ENCODE measurements at places on chromosomes 4 and X. TPM values are rescaled to one million over a fixed set of nuclear protein-coding genes. Genes with fewer than 3 reads are reported as not detected.

DNA sequence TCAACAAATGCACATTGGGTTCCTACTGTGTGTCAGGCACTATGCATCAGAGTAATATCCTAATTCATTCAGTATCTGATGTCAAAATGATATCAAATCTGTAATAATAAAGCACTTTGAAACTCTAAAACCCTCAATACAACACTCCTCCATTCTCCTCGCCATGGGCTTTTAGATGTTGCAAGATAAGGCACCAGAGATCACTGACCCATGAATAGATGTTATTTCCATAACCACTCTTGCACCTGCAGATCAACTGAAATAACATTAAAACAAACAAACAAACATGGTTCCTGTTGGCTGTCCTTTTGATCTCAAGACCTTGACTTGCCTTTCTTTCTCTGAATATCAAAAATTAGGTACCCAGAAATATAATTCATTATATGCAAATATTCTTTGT lies 100.2 kb downstream of the MAB21L2 start:
- no peak for DNase-seq
- no peaks in the 10 kb centered on the region for H3K27me3 ChIP-seq
- H3K4me1 ChIP-seq, result no peaks in the 10 kb centered on the region
- H3K36me3 ChIP-seq, result no peaks in the 10 kb centered on the region
- H3K27ac ChIP-seq, result no peak overlapping the region
- no peak overlapping the region for H3K4me3 ChIP-seq

DNA sequence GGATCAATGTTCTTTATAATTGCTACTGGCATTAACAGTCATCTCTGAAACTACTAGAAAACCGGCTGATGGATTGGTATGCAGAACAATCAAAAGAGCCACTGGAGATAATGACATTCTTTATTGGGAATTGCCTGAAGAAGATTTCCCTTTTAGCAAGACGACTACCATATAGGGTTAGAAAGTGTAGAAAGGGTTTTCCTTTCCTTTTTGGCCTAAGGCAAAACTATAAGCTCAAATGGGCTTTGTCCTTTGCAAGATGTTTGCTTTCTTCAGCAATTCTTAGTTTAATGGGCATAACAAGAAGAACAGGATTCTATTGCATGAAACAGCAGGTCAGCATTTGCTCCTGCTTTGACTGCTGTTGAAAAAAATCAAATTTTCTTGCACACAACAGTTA lies 214.2 kb upstream of the PCDH10 start:
- no peak overlapping the region for H3K27ac ChIP-seq
- peak; percentile 14 for DNase-seq
- no peak overlapping the region for H3K4me3 ChIP-seq
- no peaks in the 10 kb centered on the region for H3K4me1 ChIP-seq

Gene PARM1
- 12.2 TPM for polyA plus RNA-seq

Gene SMARCA1
- polyA plus RNA-seq, result 50.0 TPM

DNA sequence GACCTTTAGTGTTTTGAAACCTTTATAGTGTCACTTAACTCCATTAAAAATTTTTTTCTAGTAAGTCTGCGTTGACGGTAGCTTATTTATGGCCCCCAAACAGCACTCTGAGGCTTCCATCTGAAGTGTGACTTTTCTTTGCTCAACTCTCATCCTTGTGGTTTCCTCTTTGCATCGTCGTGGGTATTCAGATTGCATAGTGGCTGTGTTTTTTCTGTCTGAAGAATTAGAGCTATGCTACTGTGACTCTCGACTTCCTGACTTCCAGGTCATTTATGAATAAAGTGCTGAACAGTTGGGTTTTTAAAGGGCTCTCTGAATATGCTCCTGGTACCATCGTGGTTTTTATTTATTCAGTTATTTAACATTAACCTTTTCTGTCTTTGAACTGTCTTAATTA lies 44.9 kb downstream of the JADE1 start:
- no peaks in the 10 kb centered on the region for H3K27me3 ChIP-seq
- no peak overlapping the region for H3K4me3 ChIP-seq
- peaks cover 55% of the 10 kb centered on the region for H3K36me3 ChIP-seq

GRCh38 chr4:121778991-121779628 lies 14.1 kb upstream of the SMIM43 start:
- no peaks in the 10 kb centered on the region for H3K36me3 ChIP-seq
- no peaks in the 10 kb centered on the region for H3K4me1 ChIP-seq
- DNase-seq, result no peak
- no peak overlapping the region for H3K27ac ChIP-seq
- no peaks in the 10 kb centered on the region for H3K27me3 ChIP-seq

GRCh38 chr4:7207628-7208231 lies 15.4 kb downstream of the SORCS2 start:
- peak overlapping the region; percentile 33 for H3K27ac ChIP-seq
- no peak for DNase-seq
- H3K4me1 ChIP-seq, result peaks cover 37% of the 10 kb centered on the region

GRCh38 chrX:26219351-26219750 lies 3.4 kb downstream of the MAGEB5 start:
- no peak overlapping the region for H3K4me3 ChIP-seq
- no peaks in the 10 kb centered on the region for H3K4me1 ChIP-seq
- DNase-seq, result no peak
- H3K27ac ChIP-seq, result no peak overlapping the region
